ENCODE measurements at places on chromosomes 12 and 14.

- no peak for DNase-seq
Observed at GRCh38 chr14:100278702-100279101, 27.5 kb downstream of the SLC25A29 start.

DNA sequence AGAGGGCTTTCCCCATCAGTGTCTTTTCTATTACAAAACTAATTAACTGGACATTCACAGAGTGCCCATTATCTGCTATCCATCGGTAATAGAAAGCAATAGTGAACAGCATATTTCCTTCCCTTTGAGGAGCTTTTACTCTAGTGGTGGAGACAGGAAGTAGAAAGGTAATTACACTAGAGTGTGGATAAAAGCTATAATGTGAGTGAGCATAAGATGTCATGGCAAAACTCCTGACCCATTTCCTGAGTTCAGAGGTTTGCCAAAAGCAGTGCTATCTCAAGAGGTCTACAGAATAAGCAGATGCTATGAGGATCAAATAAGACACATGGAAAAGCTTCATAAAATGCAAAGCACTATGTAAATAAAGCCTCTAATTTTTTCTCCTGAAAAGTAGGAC, 24.0 kb downstream of the TIMELESS start:
- no peak for DNase-seq

DNA sequence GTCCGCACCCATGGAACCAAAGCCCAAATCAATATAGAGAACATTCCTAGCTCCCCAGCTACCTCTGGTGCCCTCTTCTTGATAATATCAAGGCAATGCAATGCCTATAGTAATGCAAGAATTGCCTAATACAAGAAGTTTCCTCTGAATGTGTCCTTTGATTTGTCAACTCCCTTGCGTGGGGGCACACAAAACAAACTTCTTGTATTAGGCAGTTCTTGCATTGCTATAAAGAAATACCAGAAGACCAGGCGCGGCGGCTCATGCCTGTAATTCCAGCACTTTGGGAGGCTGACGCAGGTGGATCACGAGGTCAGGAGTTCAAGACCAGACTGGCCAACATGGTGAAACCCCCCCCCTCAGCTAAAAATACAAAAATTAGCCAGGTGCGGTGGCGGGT, 10.4 kb upstream of the ITPK1 start:
- DNase-seq = no peak

GRCh38 chr14:89215114-89215513, 201.9 kb downstream of the FOXN3 start:
- DNase-seq = no peak

DNA sequence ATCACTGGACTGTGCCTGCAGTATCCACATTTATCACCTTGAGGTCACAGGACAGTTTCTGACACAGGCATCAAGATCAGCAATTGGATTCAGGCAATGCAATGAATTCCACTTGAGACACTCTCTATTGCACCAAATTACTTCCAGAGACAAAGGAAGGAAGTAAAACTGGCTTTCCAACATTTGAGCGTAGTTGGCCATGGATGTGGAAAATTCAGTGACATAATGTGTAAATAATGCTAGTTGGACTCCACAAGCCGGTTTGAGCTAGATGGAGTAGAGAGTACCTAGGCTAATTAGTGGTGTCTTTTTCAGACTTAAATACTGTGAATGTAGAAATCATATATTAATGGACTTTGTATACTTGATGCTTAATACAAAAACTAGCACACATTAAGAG, 168.3 kb upstream of the SYT1 start:
- no peak for DNase-seq
